ENCODE measurements at places on chromosomes 7 and 10.

DNA sequence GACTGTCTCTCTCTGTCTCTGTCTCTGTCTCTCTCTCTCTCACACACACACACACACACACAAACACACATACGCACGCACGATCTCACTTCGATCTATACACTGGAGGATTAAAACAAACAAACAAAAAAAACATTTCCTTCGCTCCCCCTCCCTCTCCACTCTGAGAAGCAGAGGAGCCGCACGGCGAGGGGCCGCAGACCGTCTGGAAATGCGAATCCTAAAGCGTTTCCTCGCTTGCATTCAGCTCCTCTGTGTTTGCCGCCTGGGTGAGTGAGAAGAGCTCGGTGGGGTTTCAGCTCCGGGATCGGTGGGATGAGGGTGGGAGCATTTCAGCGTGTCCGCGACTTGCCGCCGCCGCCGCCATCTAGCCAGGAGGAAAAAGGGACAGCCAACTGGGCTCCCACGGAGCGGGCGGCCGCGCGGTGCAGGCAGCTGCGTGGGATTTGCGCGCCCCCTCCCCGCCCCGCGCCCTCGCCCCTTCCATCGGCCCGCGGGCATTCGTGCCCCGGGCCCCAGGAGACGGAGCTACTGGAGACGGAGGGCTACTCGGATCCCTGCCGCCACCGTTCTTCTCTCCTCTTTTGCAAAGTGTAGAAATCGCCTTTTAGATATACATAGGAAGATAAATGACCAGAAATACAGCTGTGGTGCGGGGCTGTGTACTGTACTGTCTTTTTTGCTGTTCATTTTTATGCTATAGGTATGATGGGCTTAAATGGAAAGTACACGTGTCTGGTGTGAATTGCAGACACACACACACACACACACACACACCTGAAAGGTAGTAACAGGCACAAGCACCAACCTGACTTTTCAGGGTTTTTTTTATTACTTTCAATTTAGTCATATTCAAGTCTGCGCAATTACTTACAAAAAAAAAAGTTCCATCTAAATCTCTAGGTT, 581 bp downstream of the PTPRZ1 start:
- DNase-seq, result no peak

- no peak for DNase-seq
Measured at GRCh38 chr10:19815731-19816410, 361 bp upstream of the PLXDC2 start.

GRCh38 chr10:124745673-124746072, 1.5 kb upstream of the FAM53B start:
- DNase-seq, result peak; percentile 63

DNA sequence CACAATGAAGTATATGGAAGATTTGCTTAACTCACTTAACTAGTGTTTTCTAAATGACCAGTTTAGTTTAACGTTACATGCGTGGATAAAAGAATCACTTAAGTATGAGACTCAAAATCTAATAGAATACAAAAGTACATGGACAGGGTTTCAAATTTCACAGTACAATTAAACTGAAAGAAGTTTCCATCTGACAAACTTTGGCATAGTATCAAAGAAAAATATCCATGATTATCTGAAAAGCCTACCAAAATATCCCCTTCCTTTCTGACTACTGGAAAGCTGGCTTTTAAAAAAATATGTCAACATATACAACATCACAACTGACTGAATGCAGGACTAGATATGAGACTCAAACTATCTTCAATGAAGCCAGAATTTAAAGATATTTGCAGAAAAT, 164.8 kb downstream of the ZNF438 start:
- no peak for DNase-seq

DNA sequence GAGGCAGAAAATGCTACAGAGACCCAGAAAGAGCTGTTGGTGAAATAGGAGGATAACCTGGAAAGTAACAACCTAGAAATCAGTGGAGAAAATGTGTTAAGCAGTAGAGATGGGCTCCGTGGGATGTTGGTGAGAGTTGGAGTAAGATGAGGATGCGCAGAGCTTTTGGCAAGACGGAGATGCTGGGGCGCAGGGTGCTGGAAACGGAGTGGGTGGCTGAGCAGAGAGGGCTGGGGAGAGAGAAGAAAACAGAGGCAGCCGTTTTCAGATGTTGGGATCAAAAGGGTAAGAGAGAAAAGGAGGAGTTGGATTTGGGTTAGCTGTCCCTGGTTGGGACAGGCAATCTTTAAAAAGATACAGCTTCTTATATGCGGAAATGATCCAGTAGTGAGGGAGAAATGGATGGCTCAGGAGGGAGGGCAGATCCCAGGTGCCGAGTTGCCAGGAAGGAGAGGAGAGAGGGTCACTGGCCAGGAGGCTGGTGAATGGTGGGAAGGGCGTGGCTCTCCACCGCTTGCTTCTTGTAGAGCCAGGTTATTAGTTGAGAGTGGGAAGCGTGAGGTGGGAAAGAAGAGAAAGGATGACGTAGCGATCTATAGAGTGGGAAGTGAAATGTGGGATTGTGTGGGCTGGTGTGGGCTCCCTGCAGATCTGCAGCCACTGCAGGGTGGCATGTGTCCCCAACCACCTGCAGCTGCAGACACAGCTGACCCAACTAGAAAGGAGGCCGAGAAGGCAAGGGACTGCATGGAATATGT, 182.2 kb upstream of the SVIL start:
- DNase-seq, result no peak

DNA sequence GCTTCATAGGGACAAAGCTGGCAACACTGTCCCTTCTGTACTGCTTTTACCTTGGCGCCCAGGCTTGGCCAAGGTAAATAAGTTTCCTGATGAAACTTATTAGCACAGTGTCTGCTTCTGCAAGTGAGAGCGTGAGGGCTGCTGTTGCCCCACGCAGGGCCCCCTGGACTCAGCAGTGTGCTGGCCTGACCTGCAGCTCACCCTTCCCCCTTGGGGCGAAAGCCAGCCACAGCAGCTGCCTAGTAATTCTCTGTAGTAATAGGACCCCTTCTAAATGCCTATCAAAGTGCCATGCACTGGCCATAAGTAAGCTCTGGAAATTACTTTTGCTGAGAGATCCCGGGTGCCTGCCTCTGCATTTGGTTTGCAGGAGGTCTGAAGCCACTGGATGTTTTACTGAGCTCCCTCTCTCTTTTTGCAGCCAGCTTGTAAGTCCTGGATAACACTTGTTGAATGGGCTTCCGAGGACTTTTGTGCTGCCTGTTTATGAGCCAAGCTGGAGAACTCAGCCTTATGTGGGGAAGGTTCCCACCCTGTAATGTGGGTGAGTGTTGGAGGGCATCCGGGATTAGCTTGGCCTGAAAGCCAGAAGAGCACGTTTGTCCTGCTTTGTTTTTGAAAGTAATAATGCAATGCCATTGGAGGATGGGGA, 293.9 kb downstream of the C7orf25 start:
- DNase-seq, result no peak

DNA sequence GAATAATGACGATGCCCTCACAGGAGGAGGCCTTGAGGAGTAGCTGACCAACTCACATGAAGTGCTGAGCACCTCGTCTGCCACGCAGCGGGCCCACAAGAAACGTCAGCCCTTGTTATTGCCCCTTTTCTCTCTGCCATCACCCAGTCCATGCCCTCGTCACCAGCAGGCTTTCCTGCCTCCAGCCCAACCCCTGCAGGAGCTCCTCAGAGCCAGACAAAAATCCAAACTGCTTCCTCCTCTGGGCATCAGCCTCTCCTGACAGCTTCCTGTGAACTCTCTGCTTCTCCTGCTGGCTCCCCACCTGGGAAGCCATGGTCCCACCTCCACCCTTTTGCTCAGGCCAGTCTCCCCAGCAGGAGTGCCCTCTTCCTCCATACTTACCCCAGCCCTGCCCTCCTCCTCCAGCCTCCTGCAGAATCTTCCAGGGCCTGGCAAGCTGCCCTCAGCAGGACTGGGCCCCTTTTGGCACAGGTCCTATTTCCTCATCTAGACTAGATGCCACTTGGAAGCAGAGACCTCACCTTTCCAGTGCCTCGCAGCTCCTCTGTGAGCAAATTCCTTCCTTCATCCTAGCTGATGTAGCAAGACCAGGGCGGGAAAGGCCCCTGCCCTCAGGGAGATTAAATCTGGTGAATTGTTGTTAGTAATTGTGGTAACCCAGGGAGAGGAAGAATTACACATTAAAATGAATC, 115.1 kb downstream of the C10orf105 start:
- no peak for DNase-seq

DNA sequence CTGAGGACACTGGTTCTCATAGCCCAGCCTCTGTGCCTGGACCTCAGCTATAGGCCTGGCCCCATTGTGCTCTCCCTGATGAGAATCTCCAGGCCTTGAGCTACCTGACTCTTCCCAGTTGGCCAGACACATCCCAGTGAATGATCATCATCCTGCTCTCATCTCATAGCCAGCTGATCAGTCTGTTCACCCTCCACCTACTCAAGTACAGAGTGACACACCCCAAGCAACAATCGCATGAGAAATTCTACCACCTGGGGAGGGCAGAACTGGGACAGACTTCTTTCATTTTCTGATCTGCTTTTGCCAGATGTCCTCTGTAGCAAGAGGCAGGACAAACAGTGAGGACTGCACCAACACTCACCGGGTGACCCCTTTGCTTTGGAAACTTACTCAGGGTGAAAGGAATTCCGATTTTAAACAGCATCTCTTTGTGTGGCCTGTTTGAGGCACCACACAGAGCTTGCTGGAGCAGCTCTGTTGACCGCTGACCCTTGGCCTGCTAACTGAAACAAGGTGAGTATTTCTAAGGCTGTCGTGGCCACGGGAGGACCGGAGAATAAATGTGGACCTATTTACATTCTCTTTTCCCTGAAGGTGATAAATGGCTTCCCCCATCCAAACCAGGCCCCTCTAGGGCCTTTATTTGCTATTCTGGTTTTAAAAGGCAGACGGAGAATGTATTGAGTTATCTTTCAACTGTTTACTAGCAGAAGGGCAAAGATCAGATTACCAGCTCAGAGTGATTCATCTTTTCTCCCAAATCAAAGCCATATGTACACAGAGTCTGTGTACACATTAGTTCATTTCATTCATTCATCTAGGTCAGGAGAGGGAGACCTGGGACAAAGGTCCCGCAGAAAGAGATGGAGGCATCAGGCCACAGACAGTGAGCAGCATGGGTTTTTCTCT, 181.4 kb upstream of the TNS3 start:
- peak; percentile 65 for DNase-seq

DNA sequence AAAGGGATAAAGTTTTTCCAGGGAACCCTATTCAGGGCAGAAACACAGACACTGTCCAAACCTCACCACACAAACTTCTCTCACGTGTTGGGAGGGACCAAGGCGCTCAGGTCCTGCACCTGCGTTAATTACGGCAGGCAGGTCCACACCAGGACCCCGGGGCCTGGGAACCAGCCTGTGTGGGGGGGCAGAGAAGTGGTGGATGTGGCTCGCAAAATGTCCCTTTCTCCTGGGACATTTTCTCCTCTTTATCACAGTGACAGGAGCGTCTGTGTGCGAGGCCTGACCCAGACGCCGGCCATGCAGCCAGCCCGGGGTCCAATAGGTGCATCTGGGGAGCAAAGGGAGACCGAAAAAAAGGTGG, 73.4 kb upstream of the ZNF722 start:
- no peak for DNase-seq

- no peak for DNase-seq
Measured at GRCh38 chr10:71750124-71750841, 23.0 kb downstream of the VSIR start.

GRCh38 chr7:72153132-72153512, 259.0 kb downstream of the CALN1 start:
- no peak for DNase-seq

GRCh38 chr10:103548581-103549348, 55.3 kb downstream of the NEURL1 start:
- DNase-seq, result peak; percentile 93

DNA sequence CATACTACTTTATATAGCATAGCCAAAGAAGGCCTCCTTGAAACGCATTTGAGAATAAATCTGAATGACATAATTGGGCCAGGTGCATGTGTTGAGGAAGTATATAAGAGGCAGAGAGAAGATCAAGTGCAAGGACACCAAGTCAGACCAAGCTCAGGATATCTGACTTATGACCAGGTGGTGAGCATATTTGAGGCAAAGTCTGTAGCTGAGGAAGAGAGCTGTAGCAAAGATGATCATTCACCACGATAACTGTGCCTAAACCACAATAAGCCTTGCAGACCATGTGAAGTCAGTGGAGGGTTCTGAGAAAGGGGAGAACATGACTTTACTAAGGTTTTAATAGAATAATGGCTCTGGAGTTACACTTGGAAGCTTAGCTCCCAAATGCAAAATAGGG, 292.3 kb downstream of the SORCS1 start:
- no peak for DNase-seq

- DNase-seq, result no peak
Measured at GRCh38 chr7:148192491-148192890, 398.1 kb upstream of the C7orf33 start.

- peak; percentile 55 for DNase-seq
Measured at GRCh38 chr10:12589291-12589690, 239.9 kb downstream of the CAMK1D start.

DNA sequence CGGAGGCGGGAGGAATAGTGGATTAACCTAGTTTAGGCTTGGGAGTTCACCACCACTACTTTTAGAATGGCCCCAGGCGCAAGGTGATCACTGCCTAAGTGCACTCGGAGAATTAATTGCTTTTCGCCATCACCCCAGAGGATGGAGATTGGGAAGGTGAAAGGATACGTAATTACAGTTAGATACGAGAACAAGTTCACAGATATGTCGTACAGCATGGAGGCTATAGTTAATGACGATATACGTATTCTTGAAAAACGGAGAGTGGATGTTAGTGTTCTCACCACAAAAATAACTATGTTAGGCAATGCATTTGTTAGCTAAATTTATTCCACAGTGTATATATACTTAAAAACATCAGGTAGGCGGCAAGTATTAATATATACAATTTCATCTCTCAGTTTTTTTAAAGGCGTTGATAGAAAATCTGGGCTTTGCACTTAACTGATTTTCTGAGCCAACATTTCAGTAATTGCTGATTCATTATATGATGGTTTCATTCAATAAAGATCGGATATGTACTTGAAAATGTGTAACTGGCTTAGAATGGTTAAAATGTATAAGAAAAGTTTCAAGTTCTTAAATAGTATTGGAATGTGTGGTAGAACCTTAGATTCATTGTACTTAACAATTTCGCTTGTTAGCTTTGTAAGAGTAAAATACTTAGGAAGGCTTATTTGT, 683 bp downstream of the CDC123 start:
- DNase-seq, result no peak
